ENCODE measurements at places on chromosomes 4 and X.

DNA sequence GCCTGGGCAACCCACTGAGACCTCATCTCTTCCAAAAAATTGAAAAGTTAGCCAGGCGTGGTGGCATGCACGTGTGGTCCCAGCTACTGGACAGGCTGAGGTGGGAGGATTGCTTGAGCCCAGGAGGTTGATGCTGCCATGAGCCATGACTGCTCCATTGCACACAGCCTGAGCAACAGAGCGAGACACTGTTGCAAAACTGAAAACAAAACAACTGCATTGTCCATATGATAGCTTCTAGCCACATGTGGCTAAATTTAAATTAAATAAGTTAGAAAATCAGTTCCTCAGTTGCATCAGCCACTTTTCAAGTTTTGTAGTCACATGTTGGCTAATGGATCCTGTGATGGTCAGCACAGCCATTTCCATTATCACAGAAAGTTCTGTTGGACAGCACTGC is 67.9 kb downstream of the GAB1 start:
- DNase-seq = no peak

- no peak for DNase-seq
Observed at GRCh38 chr4:77073106-77073809, 2.5 kb downstream of the CCNI start.

- no peak for DNase-seq
Observed at GRCh38 chr4:151323667-151324066, 1.7 kb downstream of the SH3D19 start.

DNA sequence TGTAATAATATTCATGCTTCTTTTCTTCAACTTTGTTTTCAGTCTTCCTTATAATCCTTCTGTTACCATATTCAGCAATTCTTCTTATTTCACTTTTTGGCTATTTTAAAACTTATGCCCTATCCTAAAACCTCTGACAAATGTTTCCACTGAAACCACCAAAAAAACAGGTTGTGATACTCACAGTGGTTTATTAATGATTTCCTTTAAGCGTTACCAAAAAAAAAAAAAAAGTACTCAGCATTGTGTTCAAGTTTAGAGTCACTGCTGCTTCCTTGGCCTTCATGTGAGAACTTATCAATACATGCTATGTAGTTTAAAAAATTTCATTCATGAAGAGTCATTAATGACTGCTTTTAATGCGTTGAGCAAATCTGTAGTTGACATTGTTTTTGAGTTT is 35.4 kb upstream of the UGT2A3 start:
- DNase-seq = no peak

GRCh38 chr4:141376769-141377168 is 156.1 kb downstream of the ZNF330 start:
- no peak for DNase-seq

GRCh38 chr4:26859762-26860156 is 882 bp upstream of the STIM2 start:
- DNase-seq = no peak

DNA sequence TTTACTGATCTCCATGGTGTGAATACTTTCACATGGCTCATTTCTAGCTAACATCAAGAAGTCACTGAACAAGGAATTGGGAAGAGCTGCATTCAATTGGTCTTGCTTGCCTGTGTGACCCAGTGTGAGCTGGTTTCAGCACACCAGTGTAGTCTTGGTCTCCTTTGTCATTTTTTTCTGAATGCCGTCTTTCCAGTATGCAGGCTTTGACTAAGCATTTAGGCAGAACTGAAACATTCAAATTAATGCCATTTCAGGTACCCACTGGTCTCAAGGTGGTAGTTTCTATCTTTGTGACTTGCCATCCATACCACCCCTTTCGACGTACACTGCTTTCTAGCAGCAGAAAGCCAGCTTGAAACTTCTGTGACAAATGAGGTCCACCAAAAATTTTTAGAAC is 550.5 kb upstream of the BOD1L1 start:
- no peak for DNase-seq

- no peak for DNase-seq
Observed at GRCh38 chr4:144090744-144091143, 49.8 kb downstream of the GYPA start.

- DNase-seq = no peak
Observed at GRCh38 chr4:169314906-169315305, 44.1 kb upstream of the SH3RF1 start.

DNA sequence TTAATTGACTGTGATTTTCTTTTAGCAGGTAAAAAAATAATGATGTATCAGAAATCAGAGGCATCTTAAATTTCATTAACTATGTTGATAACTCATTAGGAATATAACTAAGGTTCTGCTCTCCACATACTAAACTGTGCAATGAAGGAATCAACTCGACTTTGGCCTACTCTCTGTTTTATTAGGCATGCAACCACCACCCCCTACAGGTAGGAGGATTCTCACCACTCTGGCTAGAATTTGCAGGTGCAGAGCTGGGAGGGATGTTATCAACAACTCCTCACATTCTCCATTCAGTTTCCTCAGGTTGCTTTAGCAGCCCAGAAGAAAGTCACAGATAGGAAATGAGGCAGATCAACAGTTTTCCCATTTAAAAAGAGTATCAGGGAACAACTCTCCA is 160.1 kb downstream of the COX18 start:
- DNase-seq = no peak

- no peak for DNase-seq
Observed at GRCh38 chr4:160580581-160580980, 1477.7 kb downstream of the RAPGEF2 start.

DNA sequence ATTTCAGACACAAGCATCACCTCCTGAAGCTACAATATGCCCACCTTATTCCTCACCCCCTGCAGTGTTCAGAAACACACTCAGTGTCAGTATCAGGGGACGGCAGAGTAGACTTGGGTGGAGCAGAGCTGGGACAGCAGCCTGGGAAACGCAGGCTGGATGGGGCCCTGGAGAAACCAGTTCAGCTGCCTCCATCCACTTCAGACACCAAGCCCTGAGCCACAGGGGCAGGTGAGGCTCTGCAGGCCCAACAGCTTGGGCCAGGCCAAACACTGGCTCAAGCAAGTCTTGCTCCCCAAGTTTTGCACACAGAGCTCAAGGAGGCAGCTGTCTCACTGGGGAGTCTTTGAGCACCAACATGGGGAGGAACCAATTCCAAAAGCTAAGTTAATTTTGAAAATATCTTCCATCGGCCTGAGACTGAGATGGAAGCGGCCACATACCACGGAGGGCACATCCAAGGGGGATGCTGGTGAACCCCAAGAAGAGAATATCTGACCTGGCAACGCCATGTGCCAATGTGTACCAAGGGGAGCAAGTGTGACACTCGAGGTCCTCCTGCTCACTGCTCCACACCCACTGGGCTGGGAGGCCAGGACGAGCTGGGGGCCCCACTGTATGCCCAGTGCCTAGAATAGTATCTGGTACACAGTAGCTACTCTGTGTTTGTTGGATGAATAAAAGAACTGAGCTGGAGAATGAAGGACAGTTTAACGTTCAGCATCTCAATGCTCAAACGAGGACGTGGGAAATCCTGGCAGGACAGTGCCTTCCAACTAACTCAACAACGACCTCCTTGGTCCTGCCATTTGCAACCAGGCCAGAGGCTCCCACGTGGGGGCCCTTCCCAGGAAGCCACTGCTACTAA is 45.6 kb downstream of the PPP2R2C start:
- DNase-seq = no peak

All from retina (tissue), 1 donor.